PC-9 (cell line): ENCODE measurements at places on chromosomes 3 and 15.

DNA sequence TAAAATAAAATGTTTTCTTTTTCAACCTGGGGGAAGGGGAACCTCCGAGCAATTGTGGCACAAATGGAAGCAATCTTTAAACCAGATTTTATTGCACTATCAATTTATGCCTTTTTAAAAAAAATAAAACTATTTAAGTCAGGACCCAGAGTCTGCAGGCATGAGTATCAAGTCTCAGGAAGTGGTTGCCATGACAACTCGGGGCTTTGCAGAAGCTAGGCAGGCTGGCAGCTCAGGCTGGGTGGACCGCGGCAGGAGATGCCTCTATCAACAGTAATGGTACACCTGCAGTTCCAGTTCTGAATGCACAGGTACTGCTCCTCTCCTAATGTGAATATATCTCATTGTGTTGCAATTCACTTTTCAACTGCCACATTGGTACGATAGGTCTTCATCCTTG, 447.7 kb downstream of the GABRG3 start:
- H3K27ac ChIP-seq, result no peak overlapping the region
- no peaks in the 10 kb centered on the region for H3K36me3 ChIP-seq
- H3K4me1 ChIP-seq, result no peaks in the 10 kb centered on the region
- no peak overlapping the region for H3K4me3 ChIP-seq
- H3K27me3 ChIP-seq, result no peaks in the 10 kb centered on the region

GRCh38 chr3:119918992-119919933, 137.4 kb downstream of the NR1I2 start:
- DNase-seq, result no peak
- H3K27me3 ChIP-seq, result no peaks in the 10 kb centered on the region
- H3K4me3 ChIP-seq, result no peak overlapping the region
- H3K4me1 ChIP-seq, result no peaks in the 10 kb centered on the region
- peaks cover 12% of the 10 kb centered on the region; the same call in 1 of the 2 replicates for H3K36me3 ChIP-seq
- no peak overlapping the region for H3K27ac ChIP-seq

DNA sequence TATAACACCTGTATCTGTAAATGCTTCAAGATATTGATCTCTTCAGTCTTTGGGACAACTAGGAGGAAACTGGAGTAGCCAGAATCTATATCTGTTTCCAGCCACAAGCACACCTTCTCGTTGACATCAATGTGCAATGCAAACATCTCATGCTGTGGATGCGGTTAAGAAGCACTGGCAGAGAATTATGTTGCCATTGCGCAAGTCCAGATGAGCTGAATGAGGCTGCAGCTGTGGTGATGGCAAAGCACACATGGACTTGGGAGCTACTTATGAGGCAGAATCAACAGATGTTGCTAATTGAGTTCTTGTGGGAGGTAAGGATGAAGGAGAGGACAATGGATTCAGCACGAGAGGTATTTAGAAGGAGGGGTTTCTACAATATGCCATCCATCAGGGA, 90.9 kb downstream of the STRIT1 start:
- no peaks in the 10 kb centered on the region for H3K4me1 ChIP-seq
- no peak overlapping the region for H3K4me3 ChIP-seq
- no peak for DNase-seq
- H3K36me3 ChIP-seq, result no peaks in the 10 kb centered on the region
- H3K27ac ChIP-seq, result no peak overlapping the region

DNA sequence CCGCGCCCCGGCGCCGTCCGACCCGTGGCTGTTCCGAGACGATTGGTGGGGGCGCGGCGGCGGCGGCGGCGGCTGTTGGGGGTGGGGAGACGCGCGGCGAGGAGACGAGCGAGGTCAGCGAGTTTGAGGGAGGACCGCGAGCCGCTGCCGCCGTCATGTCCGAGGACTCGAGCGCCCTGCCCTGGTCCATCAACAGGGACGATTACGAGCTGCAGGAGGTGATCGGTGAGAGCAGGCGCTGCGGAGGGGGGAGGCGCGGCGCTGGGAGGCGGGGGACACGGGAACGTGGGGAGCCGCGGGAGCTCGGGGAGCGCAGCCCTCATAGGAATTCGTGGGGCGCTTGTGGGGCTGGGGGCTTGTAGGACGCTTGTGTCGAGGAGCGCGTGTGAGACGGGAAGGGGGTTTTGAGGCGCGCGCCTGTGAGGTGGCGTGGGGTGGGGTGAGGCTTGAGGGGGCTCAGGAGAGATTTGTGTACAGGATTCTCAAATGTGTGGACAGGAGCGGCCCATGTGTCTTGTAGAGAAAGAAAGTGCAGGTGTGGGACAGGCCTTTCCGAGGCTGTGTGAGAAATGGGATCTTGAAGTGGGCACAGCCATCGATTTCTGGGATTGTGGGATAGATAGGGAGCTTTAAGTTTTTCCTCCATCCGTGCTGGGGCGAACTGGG, 518 bp downstream of the OXSR1 start:
- peak overlapping the region; percentile 74 for H3K4me3 ChIP-seq
- no peak for DNase-seq
- no peaks in the 10 kb centered on the region for H3K36me3 ChIP-seq
- no peaks in the 10 kb centered on the region for H3K27me3 ChIP-seq
